ENCODE measurements at places on chromosomes 16 and 17. TPM values are rescaled to one million over a fixed set of nuclear protein-coding genes. Genes with fewer than 3 reads are reported as not detected.

CDH3 gene
- total RNA-seq = 0.87 TPM

LYRM1 gene
- 21.0 TPM for total RNA-seq

SLC16A5 gene
- 5.4 TPM for total RNA-seq

C16orf54 gene
- 15.9 TPM for total RNA-seq

SOX9 gene
- not detected for total RNA-seq

PTRH2 gene
- 32.4 TPM for total RNA-seq

LRRC46 gene
- total RNA-seq = 0.61 TPM

AANAT gene
- not detected for total RNA-seq

CFAP119 gene
- 2.9 TPM for total RNA-seq

GDPD1 gene
- 2.2 TPM for total RNA-seq

SMIM5 gene
- 0.21 TPM for total RNA-seq

IRF8 gene
- total RNA-seq = 12.1 TPM

SYNGR3 gene
- total RNA-seq = 5.9 TPM

PDILT gene
- total RNA-seq = not detected

TBX6 gene
- 3.7 TPM for total RNA-seq

ITGAL gene
- 319 TPM for total RNA-seq

CCDC78 gene
- total RNA-seq = 4.3 TPM

CCL1 gene
- total RNA-seq = 0.45 TPM

SOCS1 gene
- 89.7 TPM for total RNA-seq

GNGT2 gene
- 27.0 TPM for total RNA-seq

OTOP3 gene
- not detected for total RNA-seq

CCT6B gene
- 0.76 TPM for total RNA-seq

MMP28 gene
- total RNA-seq = not detected

DNAAF8 gene
- not detected for total RNA-seq

OR4D1 gene
- total RNA-seq = 0.15 TPM
